ENCODE measurements at places on chromosomes 4 and X.

- DNase-seq = no peak
Observed at GRCh38 chr4:1716065-1716945, 4.2 kb upstream of the SLBP start.

DNA sequence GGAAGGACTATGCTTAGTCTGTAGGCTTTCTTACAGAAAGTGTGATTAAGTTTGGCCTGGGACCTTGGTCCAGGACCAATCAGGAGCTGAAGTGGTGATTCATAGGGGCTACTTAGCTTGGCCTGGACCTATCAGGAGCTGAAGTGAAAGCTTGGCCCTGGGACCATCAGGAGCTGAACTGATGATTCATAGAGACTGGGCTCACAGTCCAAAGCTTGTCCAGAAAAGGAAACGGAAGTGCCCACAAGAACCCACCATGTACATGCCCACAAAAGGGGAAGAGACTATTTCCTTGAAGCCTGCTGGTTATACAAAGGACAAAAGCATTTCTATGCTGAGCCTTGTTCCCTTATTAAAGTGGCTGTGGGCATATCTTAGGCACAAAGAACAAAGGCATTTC, 12.6 kb downstream of the TENT5D start:
- no peak for DNase-seq

GRCh38 chrX:2243913-2244460, 256.8 kb downstream of the DHRSX start:
- DNase-seq = no peak

DNA sequence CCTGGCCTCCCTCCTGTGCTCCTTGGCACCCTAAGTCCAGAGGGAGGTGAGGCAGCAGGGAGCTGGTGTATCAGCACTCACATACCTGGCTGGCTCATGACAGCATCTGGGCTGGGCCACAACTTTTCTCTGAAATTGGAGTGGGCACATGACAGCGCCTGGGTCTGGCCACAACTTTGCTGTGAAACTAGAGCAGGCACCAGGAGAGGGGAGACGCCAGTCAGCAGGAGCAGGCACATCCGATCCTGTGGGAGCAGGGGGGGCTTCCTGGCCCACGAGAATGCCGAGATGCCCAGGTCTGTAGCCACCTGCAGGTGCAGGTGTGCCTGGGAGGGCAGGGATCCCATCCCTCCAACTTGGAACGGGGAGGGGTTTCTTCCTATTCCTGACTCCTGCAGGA, 69.7 kb upstream of the PPP3CA start:
- no peak for DNase-seq

GRCh38 chrX:53458082-53458481, 23.9 kb upstream of the HSD17B10 start:
- DNase-seq = no peak

GRCh38 chrX:72652082-72652481, 62.0 kb downstream of the PHKA1 start:
- DNase-seq = no peak

- DNase-seq = no peak
Observed at GRCh38 chrX:111719426-111720210, 38.6 kb downstream of the ALG13 start.

- DNase-seq = no peak
Observed at GRCh38 chr4:184344435-184344834, 126.8 kb upstream of the ENPP6 start.

GRCh38 chr4:133624744-133625143, 475.6 kb downstream of the PCDH10 start:
- DNase-seq = no peak

GRCh38 chr4:116588783-116589182, 496.6 kb downstream of the TRAM1L1 start:
- DNase-seq = no peak

GRCh38 chr4:8419222-8420041, 21.1 kb downstream of the ACOX3 start:
- no peak for DNase-seq

GRCh38 chr4:110184140-110184790, 14.2 kb downstream of the ELOVL6 start:
- DNase-seq = no peak

DNA sequence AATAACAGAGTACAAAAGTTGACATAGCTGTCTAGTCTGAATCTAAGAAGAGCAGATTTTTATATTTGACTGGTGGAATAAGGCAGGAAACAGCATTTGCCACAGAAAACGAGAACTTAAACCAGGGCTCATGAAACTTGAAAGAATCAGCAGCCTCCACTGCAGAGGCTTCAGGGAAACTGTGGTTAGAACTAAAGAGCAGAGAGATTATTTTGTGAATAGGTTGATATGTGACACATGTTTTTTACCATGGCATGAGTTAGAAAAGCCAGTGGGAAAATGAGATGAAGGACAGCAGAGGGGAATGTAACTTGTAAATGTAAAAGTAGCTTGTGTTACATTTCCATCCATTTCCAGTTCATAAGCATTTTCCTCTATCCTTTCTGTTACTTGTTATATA, 63.7 kb upstream of the CAMK2D start:
- no peak for DNase-seq

- no peak for DNase-seq
Observed at GRCh38 chr4:95106408-95106928, 348.7 kb downstream of the BMPR1B start.

- DNase-seq = no peak
Observed at GRCh38 chr4:105548483-105548882, 3.9 kb upstream of the ARHGEF38 start.

DNA sequence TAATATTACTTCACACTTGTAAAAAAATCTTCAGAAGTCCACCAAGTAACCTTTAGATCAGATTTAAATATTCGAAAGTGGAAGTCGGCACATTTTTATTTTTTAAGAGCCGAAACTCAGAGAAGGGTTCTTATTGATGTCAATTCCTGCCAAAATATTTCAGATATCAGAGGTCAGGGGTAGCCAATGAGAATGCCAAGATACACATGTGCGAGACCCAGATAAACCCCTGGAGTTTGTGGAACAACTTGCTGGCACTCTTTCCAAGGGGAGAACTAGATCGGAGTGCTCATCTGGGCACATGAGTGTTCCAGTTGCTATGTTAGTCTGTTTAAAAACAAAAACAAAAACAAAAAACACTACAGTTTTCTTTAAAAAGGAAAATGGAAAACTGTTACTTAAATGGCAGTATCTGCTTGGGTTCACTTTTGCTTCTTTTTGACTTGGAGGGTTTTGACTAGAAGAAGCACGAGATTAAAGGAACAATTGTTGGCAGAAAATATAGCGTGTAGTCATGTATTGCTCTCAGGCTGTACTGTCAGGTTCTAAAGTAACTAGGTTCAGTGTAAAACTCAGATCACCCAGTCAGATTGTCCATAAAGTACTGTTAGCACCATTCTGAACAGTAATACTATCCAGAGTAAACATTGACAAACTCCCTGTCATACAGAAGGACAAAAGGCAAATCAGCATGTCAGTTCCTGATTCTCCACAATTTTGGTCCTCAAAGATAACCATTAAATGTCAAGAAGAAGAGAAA, 188.0 kb upstream of the PACRGL start:
- no peak for DNase-seq

GRCh38 chr4:25903900-25904747, 9.9 kb upstream of the SMIM20 start:
- DNase-seq = no peak

GRCh38 chr4:143336781-143337599, at the start of gene GAB1:
GAB1 (plus strand) TSS chr4:143336876; CDS start chr4:143337189, 313 bp downstream.
- no peak for DNase-seq

DNA sequence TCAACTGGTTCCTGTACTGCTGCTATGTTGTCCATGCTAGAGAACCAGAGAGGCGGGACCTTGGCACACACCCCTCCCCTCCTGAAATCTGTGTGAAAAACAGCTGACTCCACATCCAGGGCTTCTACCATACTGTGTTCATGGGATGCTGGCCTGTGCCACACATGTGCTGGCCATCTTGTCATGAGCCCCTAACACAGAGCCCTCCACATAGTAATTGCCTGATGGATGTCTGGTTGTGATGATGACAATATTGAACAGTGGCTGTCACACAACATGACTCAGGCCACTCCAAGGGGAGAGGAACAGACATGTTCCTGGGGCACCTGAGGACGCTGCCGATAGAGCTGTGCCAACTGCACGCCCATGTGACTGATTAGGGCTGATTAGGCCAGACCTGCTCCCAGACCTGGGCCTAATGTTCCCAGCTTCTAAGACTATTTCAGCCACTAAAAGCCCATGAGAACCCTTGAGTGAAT, 13.1 kb downstream of the SLC25A5 start:
- DNase-seq = no peak

DNA sequence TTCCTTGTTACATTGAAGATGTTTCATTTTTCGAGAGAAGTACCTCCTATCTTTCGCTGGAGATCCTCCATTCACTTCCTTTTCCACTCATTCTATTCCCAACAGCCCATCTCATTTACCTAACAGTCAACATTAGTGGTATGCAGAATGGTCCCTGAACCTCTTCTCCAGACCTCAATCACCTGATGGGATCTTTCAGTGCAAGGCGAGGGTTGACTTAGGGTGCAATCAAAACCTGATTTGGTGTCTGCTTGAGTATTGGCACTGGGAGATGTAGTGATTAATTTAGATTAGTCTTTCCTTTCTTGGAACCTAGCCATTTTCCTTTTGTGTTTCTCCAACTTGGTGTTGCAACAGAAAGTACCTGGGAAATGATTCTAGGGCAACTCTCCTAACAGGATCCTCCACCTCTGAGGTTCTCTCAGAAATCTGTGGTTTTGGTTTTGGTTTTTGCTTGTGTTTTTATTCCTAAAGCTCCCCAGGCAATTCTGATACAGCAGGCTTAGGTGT, 18.4 kb downstream of the DDX3X start:
- DNase-seq = no peak

GRCh38 chr4:71130827-71131603, 137.6 kb downstream of the DCK start:
- no peak for DNase-seq

GRCh38 chr4:10095296-10095991, 21.2 kb downstream of the WDR1 start:
- DNase-seq = no peak

- DNase-seq = no peak
Observed at GRCh38 chr4:104491481-104492182, 3.1 kb downstream of the CXXC4 start.

GRCh38 chrX:103254171-103254824, 657 bp downstream of the TCEAL8 start:
- no peak for DNase-seq

- DNase-seq = no peak
Observed at GRCh38 chr4:38928568-38928967, 61.0 kb downstream of the FAM114A1 start.

GRCh38 chrX:16120431-16120830, 2.9 kb upstream of the GRPR start:
- no peak for DNase-seq

DNA sequence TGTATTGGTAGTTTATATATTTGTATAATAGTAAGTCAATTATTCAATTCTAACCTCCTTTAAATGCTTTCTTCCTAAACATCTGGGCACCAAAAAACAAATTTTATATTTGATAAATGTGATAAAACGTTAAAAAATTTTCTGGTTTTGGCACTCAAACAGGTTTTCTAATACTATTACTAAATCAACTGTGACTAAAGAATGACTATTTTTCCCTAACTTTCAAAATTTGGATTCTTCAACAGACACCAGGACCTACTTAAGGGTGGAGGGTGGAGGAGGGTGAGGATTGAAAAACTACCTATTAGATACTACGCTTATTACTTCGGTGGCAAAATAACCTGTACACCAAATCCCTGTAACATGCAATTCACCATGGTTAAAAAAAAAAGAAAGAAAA, 555.5 kb downstream of the IL15 start:
- no peak for DNase-seq

GRCh38 chrX:13033193-13033592, 11.2 kb downstream of the FAM9C start:
- DNase-seq = no peak

GRCh38 chrX:105744291-105744690, 78.0 kb upstream of the NRK start:
- DNase-seq = no peak

DNA sequence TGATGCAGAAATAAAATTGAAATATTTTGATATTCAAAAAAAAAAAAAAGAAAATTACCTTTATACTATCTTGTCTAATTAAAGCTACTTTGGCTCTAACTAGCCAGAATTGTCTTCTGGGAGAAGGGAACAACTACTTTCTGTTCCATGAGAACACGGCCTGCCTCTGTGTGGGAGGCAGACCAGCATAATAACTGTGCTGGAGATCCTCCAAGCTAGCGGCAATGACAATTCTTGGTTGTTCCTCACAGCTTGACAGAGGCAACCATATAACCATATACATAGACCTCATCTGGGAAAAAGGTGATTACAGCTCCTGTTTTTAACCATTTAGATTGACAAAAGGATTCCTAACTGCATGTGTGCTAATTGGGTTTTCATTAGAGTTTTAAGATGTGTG, 95.7 kb downstream of the RBMX2 start:
- no peak for DNase-seq

DNA sequence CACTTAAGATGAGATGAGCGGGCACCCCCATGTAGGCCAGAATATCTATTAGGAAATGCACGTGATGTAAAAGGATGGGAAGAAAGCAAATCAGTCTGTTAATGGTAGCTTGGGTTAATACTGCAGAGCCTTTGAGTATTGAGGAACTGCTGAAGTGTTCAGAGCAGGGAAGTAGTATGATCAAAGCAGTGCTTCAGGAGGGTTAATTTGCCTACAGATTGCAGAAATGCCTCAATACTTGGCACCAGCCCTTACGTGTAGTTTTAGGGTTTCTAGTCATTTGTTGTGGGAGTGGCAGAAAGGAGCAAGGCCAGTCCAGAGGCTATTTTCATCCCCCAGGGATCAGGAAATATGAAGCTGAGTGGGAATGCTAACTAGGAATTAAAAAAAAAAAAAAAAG, 19.7 kb downstream of the ZFX start:
- DNase-seq = no peak

DNA sequence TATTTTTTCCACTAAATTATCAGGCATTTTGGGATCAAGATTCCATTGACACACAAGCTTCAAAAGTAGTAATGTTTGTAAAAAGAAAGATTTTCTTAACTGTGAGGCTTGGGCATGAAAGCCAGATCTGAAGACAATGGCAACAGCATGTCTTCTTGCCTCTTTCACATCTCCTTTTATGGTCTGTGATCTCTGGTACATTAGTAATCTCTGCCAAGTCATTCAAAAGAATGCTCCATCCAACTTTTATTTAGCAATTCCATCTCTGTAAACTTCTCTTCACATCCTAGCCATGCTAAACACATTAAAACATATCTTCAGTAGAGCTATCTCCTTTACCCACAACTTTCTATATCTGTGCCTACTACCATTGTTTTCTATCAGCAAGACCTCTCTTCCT, 465.4 kb downstream of the FAT4 start:
- no peak for DNase-seq

DNA sequence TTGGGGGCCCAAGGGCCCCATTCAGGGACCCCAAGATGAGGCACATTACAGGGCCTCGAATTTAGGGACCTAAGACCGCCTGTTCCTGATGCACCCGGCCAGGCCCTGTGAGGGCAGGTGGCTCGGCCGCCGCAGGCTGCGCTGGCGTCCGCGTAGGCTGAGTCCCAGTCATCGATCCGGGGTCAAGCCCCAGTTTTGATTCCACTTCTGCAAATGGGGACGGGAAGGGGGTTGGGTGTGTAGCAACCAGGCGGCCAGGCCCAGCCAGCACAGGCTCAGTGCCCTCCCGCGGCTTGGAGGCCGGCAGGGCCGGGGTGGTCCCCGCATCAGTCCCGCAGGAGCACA, 327 bp downstream of the PNPLA4 start:
- DNase-seq = no peak

- DNase-seq = no peak
Observed at GRCh38 chrX:129945131-129945530, 37.3 kb upstream of the BCORL1 start.

GRCh38 chr4:24363751-24364150, 220.6 kb downstream of the DHX15 start:
- DNase-seq = no peak

Measured in Panc1 (cell line).